Hypothalamus (tissue), 51 donors: ENCODE measurements at places on chromosomes 11 and 22.

DNA sequence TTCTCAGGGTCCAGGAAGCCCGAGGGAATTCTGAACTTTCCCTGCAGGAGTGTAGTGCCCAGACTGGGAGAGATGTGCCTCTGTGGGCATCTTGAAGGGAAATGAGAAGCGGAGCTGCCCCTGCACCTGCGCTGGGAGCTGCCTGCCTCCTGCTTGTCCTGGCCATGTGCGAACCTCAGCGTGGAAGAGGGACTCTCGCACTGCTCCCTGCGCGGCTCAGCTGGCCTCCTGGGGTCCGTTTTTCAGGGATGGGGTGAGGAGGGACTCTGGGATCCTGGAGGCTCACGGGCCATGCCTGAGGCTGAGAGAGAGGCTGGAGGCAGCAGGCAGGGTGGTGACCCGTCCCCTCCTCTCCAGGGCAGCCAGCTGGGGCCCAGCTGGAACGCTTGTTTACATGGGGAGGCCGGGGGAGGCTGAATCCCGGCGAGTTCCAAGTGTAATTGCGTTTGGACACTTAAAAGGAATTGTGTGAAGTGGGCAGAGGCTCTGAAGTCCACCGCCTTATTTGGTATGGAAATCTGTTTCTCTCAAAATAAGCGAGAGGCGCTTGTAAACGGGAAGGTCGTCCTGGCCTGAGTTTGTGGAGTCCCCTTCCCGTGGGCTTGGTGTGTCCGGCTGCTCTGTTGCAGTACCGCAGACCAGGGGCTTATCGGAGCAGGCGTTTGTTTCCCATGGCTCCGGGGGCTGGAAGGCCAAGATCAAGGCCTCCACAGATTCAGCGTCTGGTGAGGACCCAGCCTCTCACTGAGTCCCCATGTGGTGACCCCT lies 1.2 kb upstream of the MRGPRF start:
- no peak for DNase-seq

GRCh38 chr11:28488336-28488735 lies 380.1 kb downstream of the METTL15 start:
- no peak for DNase-seq

GRCh38 chr11:45906096-45906682 lies 882 bp downstream of the FREY1 start:
- no peak for DNase-seq

GRCh38 chr11:35063488-35063931 lies 75.5 kb upstream of the CD44 start:
- DNase-seq: no peak
